RPMI8226 (cell line): ENCODE measurements at places on chromosomes 1 and 21.

- DNase-seq: no peak
Measured at GRCh38 chr1:154697710-154698109, 89.7 kb upstream of the ADAR start.

- no peak for DNase-seq
Measured at GRCh38 chr1:221002601-221003000, 123.4 kb downstream of the HLX start.

- no peak for DNase-seq
Measured at GRCh38 chr1:223426936-223427335, 33.7 kb downstream of the CCDC185 start.

DNA sequence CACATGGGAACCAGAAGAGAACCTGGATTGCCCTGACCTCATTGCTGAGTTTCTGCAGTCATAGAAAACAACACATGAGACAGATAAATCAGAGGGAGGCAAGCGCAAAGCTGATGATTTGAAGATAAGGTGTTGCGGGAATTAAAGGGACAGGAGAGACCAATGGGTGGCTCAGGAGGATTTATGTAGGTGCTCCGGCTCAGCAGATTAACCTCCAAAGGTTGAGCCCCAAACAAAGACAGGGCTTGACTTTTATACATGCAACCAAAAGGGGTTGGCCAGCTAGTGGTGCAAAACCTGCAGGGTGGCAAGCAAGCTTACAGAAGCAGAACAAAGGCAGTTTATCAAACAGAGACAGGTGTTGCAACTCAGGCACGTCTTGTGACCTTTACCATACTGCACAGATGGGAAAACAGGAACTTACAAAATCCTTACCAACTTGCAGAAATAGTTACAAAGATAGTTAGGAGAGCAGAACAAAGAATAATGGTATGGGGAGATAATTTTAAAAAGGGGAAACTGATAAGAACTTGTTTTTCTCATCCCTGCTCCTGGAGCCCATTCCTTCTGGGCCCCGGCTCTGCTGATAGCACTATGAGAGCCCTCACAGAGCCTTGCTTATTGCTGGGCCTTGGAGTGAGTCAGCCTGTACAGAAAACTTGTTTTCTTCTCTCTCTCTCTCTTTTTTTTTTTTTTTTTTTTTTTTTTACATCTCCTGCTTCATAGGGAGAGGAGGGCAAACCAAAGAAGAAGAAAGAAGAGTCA, 93.6 kb downstream of the SNRPE start:
- peak; percentile 59 for DNase-seq

GRCh38 chr1:183461350-183461749, 10.9 kb upstream of the SMG7 start:
- peak; percentile 34 for DNase-seq

GRCh38 chr1:206487970-206488369, 17.7 kb downstream of the IKBKE start:
- no peak for DNase-seq

DNA sequence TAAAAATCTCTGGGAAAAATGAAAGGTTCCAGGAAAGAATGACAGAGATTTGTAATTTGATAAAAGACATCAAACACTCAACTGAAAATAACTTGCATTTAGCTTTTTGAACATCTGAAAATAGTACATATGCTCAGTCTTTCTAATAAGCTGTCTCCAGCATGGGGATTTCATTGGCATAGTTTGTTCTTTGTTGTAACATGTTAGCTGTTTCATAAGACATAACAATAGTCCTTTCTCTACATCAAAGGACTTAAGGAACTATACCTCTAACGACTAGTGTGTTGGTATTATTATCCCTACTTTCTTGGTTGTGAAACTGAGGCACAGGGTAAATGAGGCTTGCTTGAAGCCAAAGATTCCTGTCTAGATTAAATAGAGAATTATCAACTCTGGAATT, 22.0 kb downstream of the EIF2B3 start:
- DNase-seq: no peak

DNA sequence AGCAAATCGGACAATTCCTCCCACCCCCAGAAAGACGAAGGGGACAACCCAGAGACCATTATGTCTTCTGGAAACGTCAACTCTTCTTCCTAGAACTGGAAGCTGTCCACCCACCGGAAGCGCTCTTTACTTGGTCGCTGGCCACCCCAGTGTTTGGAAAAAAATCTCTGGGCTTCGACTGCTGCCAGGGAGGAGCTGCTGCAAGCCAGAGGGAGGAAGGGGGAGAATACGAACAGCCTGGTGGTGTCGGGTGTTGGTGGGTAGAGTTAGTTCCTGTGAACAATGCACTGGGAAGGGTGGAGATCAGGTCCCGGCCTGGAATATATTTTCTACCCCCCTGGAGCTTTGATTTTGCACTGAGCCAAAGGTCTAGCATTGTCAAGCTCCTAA, 3.2 kb downstream of the S1PR1 start:
- DNase-seq: no peak

DNA sequence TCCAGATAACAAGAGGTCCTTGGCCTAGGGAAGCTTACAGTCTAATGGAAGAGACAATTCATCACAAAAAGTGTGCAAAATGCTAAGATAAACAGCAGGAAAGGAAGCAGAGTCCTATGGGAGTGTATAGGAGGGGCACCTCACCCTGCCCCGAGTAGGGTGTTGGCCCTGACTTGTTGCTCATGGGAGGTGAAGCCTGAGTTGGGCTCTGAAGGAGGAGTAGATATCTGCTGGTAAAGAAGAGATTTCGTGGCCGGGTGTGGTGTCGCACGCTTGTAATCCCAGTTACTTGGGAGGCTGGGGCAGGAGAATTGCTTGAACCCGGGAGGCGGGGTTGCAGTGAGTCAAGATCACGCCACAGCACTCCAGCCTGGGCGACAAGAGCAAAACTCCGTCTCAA, 18.6 kb upstream of the GPR37L1 start:
- no peak for DNase-seq

DNA sequence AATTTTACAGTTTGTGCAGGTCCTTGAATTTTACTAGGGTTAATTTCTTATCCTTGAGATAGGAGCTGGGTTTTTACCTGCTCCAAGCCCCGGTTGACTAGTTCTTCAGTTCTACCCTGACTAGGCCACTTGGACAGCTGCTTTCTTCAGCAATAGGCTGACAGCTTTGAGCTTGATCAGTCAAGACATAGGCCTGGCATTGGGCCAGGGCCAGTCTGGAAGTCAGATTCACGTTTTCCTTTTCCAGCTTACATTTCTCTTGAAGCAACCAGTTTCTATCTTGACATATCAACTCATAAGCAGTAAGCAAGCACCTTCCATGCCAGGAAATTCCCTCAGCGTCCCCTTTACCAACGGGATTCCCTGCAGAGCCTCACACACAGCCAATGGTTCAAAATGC, 63.7 kb upstream of the AJAP1 start:
- no peak for DNase-seq

DNA sequence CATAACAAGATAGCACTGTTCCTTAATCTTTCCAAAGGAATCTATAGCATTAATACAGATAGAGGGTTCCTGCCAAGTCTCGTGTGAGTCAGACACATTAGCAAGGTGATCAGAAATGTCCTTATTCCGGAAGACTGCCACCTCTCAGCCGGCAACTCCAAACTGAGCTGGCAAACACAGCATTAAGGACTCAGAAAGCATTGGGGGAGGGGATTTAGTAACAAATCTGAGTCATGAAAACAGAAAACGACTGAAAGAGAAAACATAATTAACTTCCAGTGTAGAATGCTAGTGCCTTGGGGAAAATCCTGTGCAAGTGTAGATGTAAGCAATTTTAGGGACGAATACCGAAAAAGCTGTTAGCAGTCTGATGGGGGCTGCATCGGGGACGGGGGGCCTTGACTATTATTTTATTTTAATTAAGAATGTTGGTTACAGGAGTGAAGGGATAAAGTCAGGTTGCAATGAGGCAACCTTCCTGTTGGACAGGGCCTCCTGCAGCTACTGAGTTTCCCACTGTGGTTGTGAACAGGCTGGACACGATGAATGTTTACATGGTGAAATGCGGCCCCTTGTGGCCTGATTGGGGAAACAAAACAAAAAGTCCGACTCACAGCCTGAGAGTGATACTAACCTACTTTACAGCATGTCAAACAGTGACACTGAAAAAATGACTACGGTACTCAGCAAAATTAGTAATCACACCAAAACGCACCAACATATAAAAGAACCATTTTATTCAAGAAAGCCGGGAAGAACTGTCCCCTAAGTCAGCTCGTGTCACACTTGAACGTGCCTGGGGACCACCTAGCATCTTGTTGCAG, 20.7 kb downstream of the MIS18A start:
- DNase-seq: peak; percentile 76

DNA sequence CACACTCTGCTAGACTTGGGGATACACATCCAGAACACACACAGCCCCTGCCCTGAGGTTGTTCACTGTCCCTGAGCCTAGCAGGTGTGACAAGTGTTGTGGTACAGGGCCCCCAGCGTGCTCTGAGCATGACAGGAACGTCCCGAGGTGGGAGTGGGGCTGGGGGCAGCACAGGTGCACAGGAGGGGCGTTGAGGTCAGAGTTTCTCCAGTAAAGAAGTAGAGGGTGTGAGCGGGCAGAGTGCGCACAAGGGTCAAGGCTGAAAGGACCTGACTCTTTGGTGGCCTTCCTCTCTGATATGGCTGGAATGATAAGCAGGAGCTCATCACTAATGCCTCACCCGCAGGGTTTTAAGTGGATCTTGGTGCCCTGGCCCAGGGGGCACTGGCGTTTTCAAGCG, 1.3 kb upstream of the FALEC start:
- DNase-seq: no peak

GRCh38 chr1:115190540-115191170, 101.4 kb upstream of the TSPAN2 start:
- DNase-seq: no peak

- no peak for DNase-seq
Measured at GRCh38 chr1:118123116-118123839, 61.8 kb downstream of the SPAG17 start.

- peak; percentile 10 for DNase-seq
Measured at GRCh38 chr1:59146651-59147358, 150.1 kb upstream of the FGGY start.

DNA sequence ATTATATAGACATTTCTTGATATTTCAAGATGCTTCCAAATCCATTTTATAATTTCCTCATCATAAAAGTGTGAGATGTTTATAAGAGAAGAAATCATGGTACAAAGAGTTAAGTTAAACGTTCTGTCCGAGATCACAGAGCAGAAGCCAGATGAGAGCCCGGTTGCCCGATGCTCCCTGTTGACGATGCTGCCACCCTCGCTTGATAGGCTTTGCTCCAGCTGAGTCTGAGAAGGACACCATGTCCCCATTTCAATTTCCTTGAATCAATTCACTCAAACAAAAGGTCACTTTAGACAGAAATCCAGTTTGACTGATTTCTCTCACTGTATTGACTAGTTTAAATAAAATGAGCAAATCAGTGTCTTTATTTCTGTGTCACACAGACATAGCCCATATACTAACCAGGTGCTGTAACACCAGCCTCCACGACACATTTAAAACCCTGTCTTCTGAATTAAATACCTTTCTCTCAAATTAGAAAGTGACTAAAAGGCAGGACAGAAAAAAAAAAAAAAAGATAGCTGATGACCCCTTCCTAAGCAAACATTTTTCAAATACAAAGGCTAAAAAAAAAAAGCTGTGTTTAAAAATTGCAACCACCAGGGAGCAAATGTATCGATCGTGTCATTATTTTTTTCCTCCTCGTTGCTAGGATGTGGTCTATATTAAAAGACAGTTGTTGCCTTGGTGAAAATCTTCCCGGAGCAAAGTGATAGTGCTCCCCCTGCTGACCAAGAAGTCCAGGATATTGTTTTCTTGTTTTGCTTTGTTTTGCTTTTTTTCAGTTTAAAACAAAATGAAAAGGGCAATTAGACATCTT, 35.2 kb downstream of the DNASE2B start:
- DNase-seq: peak; percentile 33

DNA sequence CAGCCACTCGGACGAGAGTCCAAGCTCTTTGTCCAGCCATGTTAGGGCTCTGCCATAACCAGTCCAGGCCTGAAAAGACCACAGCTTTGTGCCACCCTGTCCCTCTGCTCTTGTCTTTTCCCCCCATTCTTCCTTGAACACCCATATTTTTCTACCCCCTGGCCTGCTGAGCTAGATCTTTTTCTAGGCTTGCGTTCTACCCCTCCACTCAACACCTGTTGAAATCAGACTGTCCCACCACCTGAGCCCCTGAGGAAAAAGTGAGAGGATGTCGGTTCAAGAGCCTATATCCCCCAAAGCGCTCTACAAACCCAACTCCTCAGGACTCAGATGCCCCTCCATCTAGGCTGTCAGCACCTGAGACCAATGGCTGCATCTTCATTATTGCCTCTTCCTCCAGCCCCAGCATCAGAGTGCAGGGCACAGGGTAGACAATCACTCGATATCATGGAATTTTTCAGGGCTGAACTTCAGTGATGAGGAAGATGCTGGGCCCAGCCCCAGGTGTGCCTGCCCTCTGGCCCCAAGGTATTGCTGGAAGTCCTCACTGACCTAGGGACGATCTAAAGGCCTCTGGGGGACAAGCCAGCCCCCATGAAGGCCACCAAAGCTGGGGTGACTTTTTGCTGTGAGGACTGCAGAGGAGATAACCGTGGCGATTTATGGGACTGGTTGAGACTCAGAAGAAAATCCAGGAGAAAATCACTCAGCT, 75.3 kb downstream of the CD247 start:
- DNase-seq: no peak

DNA sequence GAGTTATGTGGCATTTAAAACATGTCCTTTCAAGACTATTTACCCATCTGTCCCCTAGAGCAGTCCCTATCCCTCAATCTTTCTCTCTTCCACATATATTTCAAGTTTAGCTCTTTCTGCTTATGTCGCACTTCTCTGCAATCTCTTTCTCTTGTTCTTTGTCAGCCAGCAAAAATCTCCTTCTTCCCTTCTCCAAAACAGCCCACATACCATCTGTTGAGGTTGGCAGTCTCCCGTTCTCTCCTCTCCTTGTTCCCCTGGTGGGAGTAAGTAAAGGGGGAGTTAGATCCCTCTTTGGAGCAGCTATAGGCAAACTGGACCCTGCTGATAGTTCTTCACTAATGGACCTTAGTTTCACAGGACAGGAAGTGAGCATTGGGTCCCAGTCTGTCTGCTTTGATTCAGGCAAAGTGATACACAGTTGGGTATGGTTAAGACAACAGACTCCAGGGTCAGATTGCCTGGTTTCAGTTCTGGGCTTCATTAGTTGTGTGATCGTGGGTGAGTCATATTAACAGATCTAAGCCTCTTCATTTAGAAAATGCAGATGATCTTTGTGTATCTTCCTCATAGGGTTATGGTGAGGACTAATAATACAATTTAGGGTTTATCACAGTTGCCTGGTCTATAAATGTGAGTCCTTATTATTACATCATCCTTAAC, 19.7 kb downstream of the BRINP2 start:
- DNase-seq: no peak
